ENCODE measurements at places on chromosomes 5 and 9.

- no peak for DNase-seq
These were observed 275.3 kb downstream of the PSAT1 start for GRCh38 chr9:78572266-78572665.

DNA sequence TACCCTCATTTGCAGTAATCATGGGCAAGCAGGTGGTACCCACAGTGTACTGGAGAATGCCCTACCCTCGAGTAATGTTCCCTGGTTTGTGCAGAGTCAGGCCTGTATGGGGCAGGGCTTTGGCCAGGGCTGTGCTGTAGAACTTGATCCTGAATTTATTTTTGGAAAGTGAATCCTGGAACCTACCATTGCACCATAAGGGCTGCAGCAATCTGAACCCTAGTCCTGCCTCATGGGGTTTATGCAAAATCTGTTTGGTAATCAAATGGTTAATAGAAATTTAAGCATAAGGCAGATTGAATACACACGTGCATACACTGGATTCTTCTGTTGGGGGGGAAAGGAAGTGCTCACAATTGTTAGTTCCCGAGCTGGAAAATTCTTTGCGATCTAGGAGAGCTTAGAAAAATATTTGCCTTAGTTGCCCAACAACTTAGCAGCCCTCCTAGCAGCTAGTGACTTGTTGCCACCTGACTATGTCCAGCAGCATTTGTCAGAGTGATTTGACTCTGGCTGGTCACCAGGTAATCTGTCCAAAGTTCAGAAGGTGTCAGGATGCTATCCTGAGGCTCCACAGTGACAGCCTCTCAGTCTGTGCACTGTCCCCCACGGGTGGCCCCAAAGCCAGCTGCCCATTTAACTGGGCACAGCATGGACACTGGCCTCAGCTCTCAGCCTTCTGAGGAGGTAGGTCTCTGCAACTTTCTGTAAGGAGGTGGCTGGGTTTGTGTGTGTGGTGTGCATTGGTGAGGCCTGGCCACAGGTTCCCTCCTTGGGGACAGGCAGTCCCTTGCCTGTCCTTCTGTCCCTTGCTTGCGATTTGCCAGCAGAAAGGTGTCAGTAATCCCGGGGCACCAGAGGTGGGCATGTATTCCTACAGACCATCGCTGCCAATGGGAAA lies 8.3 kb downstream of the MVB12B start:
- DNase-seq: no peak

DNA sequence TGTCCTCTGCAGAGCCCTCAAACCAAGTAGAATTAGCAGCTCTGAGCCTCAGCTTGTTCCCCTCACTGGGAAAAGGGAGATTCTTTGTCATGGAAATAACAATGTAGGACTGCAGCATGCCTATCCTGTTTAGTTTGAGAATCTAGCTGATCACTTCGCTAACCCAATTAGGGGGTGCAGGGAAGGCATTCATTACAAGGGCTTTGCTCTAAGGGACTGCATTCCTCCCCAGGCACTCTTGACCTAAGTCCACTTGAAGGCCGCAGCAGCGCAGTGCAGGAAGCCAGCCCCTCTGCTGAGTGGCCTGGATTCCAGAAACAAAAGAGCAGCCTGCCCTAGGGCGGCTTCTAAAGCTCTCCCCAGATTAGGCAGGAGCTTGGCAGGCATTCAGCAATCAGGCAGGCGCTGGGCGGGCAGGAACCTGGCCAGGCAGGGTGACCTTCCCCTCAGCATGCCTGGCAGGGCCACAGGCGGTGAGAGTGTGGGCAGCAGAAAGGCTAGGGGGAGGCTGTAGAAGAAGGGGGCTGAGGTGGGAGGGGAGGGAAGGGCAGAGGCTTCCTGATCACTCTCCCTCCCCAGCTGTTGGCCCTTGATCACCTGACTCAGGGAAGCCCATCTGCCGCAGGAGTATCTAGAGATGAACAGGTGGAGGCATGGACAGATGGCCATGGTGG lies 24.8 kb downstream of the CCNJL start:
- no peak for DNase-seq

- DNase-seq: peak; percentile 63
These were observed 121.8 kb downstream of the C5orf15 start for GRCh38 chr5:133846478-133847226.

- DNase-seq: no peak
These were observed 32.2 kb upstream of the LARP1 start for GRCh38 chr5:154722936-154723335.

- no peak for DNase-seq
These were observed 661 bp downstream of the PDCL start for GRCh38 chr9:122827761-122828093.

GRCh38 chr5:148484651-148485050 lies 100.9 kb downstream of the FBXO38 start:
- no peak for DNase-seq

DNA sequence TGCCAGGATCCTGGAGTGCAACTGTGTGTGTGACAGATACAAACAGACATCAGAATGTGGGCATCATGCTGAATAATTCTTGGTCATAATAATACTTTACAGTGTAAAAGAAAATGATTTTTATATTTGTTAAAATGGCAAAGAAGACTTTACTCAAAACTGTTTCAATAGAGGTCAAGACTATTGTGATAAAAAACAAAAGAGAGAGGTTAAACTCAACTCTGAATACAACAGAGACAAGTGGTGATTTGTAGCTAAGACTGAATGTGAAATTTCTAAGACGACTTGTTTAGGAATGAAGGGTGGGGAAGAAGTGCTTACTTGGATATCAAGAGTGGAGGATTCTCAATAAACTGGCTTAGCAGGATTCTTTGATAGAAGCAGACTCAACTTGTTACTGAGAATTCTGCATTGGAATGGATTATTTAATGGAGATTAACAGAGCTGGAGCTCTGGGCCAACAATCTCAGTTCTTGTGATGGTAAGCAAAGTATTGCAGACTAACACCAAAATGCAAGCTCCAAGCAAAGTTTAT lies 457.4 kb upstream of the CDH18 start:
- no peak for DNase-seq

GRCh38 chr9:108351571-108351970 lies 504.2 kb downstream of the ACTL7B start:
- DNase-seq: no peak

- no peak for DNase-seq
These were observed 44.7 kb upstream of the GABRP start for GRCh38 chr5:170738840-170739239.

- no peak for DNase-seq
These were observed 32.3 kb upstream of the NRG2 start for GRCh38 chr5:140075371-140075770.

GRCh38 chr5:112320408-112320807 lies 98.7 kb downstream of the EPB41L4A start:
- no peak for DNase-seq

- DNase-seq: no peak
These were observed 175.3 kb downstream of the RFK start for GRCh38 chr9:76218886-76219445.

DNA sequence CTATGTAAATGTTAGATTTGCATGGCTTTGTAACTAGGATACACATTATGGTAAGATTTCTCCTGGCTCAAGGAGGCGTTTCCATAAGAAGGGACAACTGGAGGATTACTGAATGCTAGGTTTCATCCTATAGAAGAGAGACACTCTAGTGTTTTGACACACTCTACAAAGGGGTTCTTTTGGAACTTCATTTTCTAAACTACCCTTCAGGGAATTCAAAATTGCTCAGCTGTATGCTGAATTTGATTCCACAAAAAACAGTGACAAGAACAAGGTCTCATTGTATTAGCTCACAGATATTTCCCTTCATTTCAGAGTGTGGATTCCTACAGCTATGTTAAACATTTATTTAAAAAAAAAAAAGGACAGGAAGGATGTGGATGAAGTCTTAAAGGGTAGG lies 151.7 kb downstream of the PPP2R2B start:
- DNase-seq: no peak

- no peak for DNase-seq
These were observed 112.9 kb downstream of the AOPEP start for GRCh38 chr9:94839398-94839797.

DNA sequence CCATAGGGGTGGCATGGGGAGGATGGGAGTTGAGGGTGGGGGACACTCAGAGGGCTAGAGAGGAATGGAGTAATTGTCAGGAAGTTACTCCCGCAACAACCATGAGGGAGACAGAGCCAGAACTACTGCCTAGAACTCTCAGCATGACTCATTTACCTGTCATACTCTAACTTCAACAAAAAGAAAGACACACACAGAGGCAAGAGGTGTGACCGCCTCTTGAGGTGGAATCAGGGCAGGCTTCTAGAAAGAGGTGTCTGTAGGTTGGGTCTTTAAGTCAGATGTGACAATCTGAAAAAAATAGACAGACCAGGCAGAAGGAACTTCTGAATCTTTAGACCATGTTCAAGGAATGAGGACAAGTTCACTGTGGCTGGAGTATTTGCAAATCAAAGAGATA lies 73.4 kb downstream of the GABBR2 start:
- DNase-seq: no peak

GRCh38 chr5:88675708-88676636 lies 207.0 kb downstream of the MEF2C start:
- peak; percentile 92 for DNase-seq

DNA sequence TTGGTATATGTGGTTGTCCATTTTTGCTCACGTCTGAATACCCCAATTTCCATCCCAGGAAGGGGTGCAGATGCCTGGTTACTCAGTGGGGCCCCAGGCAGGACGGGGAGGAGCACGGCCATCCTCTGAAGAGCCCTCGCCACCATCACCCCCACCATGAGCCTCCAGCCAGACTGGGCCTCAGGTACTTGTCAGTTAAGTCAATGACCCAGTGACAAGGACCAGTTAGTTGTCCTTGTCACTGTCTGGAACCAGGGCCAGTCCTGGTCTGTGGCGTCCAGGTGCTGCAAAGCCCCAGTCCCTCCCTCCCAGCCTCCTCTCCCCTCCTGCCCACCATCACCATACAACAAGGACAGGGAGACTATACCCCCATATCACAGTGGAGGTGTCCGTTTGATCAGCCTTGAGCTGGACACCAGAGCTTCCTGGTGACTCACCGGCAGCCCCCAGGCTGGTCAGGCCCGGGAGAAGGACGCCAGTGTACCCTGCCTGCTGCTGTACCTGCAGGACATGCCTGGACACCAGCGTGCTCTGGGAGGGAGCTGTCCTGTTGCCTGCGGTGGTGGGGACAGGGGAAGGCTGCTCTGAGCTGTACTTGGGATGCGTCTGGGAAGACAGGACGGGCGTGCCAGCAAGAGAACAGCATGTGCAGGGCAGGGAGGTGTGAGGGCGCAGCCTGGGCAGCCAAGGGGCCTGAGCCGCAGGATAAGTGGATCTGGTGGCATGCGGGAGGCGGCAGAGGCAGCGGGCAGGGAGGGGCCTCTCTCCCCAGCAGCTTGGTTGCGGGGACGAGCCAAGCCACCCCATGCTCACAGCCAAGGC lies 32.6 kb upstream of the TTLL11 start:
- DNase-seq: no peak

DNA sequence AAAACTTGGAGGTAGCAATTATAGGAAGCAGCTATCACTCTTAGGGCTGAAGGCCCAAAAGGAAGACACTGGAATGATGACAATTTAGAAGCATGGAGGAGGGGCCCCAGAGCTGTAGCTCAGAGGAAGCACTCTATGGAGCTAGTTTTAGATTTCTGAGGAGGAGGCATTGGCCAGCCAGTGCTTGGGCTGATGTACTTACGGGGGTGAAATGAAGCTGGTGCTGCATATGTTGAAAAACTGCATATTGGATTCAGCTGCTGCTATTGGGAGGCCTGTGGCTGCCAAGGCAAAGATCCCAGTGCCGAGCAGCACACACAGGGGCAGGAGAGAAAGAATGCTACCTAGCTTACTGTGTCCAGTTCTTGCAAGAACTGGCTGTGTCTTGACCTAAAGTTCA lies 53.9 kb upstream of the HMHB1 start:
- no peak for DNase-seq

GRCh38 chr5:24817966-24818365 lies 173.2 kb upstream of the CDH10 start:
- DNase-seq: no peak

- DNase-seq: peak; percentile 92
These were observed 313.8 kb downstream of the ENC1 start for GRCh38 chr5:74326571-74327338.

DNA sequence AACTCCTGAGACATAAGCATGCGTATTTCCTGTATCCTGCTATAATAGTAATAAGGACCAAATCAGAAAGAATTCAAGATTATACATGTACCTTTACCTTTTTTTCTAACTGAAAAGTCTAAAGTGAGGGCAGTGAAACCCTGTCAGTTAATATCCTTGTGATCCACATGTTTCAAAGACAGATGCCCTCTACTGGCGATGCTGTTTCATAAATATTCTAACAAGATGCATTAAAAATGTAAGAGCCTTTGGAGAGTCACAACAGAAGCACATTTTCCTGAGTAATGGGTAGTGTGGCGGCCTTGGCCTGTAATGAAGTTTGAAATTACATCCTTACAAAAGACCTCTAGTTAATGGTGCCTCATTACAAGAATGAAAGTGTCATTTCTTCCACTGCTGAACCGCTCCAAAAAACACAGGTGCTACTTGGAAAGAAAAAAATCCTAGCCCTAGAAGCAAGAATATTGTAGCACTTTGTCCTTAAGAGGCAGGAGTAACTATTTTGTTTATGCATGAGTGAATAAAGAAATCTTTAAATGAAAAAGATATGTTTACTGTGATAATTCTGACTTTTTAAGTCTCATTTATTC lies 232.6 kb downstream of the EPB41L4A start:
- peak; percentile 55 for DNase-seq

- no peak for DNase-seq
These were observed 15.8 kb upstream of the SETX start for GRCh38 chr9:132370592-132370991.

- DNase-seq: no peak
These were observed 332.0 kb downstream of the SPATA31D1 start for GRCh38 chr9:82320566-82320965.

DNA sequence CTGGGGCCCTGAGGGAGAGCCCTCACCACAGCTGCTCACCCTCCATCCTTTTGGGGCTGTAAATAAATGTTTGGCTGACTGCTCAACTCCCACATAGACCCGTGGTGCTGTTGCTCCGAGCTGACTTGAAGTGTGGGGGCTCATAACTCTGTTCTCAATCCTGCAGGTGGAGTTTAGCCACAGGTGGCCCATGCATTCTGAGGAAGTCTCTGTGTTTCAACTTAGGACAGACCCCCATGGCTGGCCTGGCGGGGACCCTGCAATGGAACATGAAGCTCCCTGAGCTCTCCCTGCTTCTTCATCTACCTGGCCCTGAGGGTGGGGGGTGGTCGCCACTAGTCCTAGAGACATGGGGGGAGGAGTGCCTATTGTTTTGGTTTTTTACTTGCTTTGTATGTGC lies 19.7 kb downstream of the NDUFS6 start:
- DNase-seq: no peak

DNA sequence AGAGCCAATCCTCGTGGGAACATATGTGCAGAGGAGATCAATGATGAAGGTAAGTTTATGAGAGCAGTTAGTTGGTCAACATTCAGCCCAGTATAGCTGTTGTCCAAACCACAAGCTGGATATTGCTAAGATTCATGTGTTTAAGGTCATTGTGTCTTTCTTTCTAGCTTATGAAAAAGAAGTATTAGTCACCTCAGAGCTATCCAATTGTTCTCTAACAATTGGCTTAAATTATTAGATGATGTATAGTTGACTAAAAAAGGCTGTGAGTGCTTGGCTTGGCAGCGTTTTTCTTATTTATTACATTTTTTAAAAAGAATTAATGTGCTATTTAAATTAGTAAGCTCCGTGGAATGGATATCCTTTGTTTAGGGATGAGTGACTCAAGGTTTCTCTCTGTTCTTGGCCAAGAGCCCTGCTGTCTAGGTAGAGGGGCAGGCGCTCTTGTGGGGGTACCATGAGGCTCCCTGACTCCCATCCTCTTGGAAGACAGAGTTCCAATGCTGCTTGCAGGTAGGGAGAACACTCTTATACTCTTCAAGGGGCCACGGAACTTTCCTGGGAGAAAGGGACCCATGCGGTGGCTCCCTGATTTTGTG lies 487.4 kb downstream of the IRX1 start:
- DNase-seq: no peak

All from GM12865 (cell line).